Stimulated activated CD4-positive, alpha-beta T cell treated with anti-CD3 and anti-CD28 coated beads, TNF-alpha, amount 100 ng/mL, for 4 hours (primary cell): ENCODE measurements at places on chromosomes 5 and 9.

DNA sequence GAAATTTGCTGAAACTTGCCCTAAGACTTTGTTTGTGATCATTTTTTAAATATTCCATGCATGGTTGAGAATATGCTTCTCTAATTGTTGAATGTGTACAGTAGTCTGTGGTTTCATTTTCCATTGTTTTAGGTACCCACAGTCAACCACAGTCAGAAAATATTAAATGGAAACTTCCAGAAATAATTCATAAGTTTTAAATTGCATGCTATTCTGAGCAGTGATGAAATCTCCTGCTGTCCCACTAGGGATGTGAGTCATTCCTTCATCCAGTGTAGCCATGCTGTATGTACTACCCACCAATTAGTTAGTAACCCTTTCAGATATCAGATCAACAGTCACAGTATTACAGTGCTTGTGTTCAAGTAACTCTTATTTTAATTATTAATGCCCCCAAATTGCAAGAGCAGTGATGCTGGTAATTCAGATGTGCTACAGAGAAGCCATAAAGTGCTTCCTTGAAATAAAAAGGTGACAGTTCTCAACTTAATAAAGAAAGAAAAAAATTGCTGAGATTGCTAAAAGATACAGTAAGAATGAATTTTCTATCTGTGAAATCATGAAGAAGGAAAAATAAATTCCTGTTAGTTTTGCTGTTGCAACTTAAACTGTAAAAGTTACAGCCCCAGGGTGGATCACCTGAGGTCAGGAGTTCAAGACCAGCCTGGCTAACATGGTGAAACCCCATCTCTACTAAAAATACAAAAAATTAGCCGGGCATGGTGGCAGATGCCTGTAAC is 79.9 kb upstream of the FBXL17 start:
- DNase-seq = no peak

GRCh38 chr5:75461679-75462078 is 49.8 kb downstream of the CERT1 start:
- no peak for DNase-seq

GRCh38 chr9:133514460-133515239 is 10.1 kb downstream of the MYMK start:
- DNase-seq = no peak

DNA sequence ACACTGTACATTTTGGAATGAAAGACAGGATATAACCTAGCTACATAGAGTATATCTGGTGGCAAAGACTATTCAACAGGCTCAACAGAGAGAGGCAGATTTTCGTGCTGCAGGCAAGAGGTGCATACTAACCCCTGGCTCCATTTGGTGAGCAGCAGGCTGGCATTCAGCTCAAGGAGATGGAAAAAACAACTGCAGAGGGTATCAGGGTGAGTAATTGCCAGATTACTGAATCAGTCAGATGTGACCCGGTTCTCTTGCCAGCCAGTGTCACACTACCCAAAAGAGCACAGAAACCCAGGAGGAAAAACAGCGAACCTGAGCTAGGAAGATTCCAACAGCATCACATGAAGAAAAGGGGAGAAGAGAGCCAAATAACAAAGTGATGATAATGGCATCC is 130.4 kb upstream of the PRLR start:
- no peak for DNase-seq

DNA sequence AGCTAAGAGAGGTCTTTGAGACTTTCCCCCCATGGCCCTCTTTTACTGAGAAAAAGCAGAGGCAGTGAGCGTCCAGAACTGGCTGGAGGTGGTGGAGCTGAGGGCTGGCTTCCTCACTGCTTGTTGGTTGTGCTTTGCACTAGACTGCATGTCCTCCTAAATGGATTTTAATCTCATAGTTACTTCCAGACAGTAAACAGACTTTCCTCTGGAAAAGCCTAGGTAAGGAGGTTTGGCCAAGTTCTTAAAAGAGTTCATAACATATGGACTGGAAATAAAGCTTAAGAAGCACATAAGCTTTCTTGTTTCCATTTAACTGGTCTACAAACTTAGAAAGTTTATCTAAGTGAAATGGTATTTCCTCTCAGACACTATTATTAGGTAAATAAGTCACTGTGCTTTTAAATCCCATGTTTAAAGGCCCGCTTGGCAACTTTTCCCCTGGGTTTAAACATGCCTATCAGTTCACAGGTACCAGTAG is 2.0 kb downstream of the ASPN start:
- DNase-seq = no peak

DNA sequence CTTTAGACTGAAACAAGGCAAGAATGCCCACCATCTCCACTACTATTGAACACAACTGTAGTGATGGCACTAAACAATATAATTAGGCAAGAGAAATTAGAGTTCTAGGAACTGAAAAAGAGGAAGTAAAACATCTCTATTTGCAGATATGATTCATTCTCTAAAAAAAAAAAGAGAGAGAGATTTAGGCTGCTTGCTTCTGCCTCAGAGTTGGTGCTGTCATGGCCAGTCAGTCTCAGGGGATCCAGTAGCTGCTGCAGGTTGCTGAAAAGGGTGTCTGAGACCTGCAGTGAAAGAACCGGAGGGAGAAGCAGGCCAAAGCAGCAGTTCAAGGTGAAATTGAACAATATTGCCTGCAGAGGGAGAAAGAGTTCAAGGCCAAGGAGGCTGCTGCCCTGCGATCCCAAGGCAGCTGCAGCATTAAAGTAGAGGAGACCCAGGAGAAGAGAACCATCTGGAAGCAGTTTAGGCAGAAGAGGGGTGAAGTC is 72.5 kb downstream of the AP3B1 start:
- DNase-seq = no peak

DNA sequence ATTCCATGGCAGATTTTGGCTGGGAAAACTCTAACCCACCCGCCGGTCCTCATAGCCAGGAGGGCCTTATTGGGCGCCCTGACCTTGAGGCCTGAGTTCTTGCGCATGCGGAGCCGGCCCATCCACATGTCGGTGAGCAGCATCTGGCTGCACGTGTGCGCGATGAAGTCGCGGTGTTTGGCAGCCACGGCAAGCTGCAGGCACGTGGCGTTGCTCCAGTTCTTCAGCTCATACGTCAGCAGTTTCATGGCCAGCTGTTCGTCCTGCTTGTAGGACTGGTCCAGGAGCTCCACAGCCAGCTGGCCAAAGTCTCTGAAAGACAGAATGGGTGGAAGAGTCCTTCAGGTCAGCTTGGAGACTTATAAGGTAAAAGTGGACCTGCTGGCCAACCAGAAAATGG is 204.3 kb upstream of the KLF9 start:
- no peak for DNase-seq

DNA sequence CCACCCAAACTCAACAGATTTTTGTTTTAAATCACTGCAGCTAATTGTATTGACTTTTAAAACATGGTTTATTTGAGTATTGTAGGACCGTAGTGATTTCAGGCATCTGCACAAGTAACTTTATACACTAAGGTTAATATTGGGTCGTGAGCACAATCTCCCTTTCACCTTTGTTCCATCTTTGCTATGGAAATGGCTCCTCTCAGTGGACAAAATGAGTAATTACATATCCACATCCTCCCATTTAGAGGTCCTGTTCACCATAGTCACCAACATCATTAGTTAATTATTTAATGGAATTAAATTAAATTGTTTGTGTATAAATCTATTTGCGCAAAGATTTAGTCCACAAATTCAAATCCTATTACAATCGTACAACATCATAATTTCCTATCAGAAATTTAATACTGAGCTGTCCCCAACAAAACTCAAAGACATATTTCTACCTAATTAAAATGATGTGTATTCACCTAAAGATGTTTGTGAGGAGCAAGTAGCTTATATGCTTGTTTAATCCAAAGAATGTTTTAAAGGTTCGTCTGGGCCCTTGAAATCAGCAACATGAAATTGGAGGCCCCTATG is 173.0 kb upstream of the DAPK1 start:
- DNase-seq = no peak

DNA sequence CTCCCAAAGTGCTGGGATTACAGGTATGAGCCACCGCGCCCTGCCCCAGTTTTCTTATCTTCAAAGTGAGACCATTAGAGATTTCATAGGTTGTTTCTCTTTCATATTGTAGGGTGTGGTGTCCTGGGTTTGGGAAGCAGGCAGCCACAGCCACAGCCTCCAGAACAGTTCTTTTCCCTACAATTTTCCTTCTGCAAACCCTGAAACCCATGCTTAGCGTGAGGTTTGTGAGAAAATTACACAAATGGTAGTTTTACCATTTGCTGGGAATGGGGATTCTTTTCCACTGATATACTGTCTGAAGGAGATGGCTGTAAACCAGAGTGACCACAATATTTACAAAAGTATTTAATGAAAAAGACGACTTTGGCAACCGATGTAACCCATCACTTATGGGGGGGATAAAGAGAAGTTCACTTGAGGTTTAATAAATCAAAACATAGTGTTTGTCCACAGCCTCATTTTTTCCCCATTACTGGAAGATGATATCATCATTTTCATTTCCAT is 26.7 kb upstream of the ECM2 start:
- no peak for DNase-seq

DNA sequence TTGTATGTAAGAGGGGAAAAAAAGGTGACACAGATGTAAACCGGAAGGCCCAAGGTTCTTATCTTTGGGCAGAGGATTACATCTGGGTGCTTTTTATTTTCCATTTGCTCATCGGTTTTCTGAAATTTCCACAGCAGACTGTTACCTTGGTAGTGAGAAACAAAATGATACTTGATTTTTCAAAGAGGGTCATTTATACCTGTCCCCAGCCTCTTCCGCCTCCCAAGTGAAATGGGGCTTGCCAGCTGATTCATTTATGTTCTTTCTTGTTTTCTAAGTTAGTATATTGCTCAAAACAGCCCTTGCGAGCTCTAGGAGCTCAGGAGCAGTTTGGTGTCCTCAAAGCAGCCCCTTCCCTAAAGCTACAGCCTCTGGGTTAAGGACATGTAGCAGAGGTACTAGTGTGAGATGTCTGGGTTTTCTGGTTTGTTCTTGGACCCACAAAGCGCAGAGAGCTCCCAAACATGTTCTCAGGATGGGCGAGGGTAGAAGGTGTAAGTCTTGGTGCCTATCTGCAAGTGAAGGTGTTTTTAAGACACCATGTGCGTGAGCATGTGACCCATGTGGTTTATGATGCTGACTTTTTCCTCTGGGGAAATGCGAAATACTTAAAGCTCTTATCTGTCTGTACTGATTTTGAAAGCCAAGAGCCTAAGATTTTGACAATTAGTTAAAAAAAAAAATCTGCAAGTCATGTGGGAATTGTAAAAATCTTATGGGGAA is 38.3 kb downstream of the DAPK1 start:
- DNase-seq = no peak

DNA sequence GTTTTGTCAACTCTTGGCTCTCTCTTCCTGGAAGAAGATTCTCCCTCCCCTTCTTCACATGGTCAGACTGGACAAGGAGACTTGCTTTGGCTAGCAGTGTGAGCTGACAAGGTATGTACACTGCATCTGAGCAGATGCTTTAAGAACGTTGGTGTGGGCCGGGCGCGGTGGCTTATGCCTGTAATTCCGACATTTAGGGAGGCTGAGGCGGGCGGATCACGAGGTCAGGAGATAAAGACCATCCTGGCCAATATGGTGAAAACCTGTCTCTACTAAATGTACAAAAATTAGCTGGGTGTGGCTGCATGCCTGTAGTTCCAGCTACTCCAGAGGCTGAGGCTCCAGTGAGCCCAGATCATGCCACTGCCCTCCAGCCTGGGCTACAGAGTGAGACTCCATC is 26.4 kb upstream of the SEMA5A start:
- no peak for DNase-seq

DNA sequence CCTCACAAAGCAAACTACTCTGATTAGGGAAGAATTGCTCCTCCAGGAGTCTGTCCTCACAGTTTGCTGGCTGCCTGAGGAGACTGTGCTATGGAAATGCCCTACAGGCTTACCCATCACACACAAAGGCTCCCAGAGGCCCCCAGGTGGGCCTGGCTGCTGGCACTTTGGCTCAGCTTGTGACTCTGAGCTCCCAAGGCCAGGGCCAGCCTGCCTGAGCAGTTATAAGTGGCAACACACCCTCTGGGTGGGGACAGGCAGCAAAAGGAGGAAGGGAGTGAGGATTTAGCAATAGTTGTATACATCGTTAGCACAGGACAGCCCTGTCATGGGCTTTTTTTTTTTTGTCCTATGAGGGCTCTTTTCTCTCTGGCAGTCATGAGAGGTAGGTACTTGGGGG is 103.5 kb downstream of the DAPK1 start:
- no peak for DNase-seq

DNA sequence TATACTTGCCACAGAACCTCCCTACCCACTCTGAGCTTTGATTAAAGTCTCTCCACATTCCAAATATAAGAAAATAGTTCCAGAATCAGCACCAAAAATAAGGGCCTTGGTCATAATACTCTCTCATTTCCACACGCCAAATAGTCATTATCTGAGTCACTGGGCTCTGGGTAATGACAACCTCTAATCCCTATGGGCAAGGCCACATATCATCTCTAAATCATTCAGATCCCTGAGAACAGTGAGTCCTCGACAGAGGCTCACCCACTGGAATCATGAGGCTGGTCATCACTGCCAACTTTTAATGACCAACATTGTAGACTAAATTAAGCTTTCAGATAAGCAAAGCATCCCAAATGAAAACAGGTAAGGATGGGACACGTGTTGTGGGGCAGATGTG is 28.1 kb downstream of the FAM114A2 start:
- no peak for DNase-seq

DNA sequence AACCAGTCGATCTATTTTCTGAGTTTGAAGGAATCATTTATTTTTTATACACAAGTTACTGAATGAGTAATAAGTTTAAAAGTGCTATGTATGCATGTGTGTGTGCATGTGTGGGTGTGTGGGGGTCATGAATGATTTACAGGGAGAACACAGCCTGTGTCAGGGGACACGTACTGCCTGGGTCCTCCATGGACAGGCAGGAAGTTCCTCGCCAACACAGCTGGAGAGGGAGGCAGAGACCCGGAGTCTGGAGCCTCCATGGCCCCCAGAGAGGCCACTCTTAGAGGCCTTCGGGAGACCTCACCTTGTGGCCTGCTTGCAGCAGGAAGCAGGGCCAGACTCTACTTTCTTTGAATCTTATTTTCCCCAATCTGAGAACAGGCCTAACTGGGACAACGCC is 144.7 kb downstream of the GABBR2 start:
- DNase-seq = no peak

DNA sequence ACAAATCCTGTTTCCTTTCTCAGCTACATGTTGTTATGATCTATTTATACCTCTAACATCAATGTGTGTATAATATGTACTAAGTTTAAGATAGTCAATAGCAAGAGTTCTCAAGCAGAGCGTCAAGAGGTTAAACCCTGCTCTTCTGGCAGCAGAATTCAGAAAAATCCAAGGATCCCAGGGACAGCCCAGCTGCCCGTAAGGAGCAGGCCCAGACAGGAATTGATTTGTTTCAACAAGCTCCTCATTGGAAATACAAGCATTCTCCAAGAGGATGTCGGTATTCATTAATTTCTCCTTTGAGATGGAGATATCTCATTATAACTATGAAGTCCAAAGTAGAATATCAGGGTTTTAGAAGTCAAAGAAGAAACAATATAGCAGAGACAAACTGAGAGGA is 14.9 kb downstream of the EFNA5 start:
- DNase-seq = no peak

GRCh38 chr5:141519605-141520565 is 31.0 kb downstream of the PCDHGC5 start:
- no peak for DNase-seq

DNA sequence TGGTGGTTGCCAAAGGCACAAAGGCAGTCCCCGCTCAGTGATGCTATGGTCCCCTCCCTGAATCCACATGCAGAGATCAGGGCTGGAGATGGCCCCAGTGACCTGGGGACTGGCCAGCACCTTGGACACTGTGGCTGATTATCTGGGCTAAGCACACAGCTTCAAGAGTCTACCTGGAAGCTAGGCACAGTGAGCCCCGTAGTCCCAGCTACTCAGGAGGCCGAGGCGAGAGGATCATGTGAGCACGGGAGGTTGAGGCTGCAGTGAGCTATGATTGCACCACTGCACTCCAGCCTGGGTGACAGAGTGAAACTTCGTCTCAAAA is 8.3 kb upstream of the SCGB3A1 start:
- DNase-seq = no peak
